OCI-M1 (cell line): ENCODE measurements at places on chromosomes 6 and 20.

GRCh38 chr20:3276680-3277015, 37.7 kb upstream of the SLC4A11 start:
- peak; percentile 78 for DNase-seq

DNA sequence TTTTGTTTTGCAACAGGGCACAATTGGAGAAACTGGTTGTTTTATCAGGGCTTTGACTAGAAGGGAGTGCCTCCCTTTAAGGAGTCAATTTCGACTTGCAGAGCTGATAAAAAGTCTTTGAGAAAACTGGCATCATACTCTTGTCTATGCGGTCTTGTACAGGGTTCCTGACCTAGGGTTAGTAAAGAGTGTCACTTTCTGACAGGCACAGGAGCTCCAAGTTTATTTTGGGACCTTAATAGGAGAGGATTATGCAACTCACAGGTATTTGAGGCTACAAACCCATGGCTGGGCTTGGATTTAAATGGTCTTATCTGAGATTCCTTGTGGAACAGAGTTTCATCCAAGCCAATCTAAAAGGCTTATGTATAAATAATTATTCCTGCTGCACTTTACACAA, 365.4 kb downstream of the HTR1B start:
- no peak for DNase-seq

DNA sequence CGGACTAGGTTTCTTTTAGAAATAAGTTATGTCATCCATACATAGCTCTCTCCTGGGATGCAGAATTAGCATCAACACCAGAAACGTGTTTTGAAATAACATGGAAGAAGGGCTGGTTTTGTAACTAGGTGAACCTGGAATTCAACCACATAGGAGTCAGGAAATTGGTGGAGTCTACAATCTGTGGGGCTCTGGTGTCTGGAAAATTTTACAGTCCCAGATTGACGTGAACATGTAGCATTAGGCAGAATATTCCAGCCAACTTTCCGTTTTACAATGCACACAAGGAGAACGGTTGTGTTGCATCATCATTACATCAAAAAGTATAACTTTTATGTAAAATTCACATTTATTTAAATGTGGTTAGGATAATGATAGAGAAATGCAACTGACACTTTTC, 1.9 kb downstream of the KCNQ5 start:
- DNase-seq: peak; percentile 74

GRCh38 chr6:139482287-139482686, 107.8 kb upstream of the CITED2 start:
- DNase-seq: no peak

DNA sequence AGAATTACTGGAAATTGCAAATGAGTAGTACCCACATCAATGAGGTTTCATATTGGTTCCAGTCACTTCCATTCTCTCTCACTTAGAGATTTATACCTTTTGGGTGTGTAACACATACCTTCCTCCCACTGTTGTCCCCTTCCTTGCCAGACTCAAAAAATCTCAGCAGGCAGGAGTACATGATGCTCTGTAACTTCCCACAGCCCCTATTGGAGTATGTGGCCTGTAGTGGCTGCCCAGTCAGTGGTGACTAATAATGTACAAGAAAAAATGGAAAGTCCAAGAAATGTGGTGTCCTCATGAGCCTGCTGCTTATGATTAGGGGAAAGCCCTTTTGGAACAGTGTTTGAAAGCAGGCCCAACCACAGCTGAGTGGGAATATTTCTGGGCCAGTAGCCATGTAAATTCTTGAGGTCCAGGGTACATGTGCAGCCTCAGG, 312.0 kb downstream of the ZFAND3 start:
- DNase-seq: no peak

DNA sequence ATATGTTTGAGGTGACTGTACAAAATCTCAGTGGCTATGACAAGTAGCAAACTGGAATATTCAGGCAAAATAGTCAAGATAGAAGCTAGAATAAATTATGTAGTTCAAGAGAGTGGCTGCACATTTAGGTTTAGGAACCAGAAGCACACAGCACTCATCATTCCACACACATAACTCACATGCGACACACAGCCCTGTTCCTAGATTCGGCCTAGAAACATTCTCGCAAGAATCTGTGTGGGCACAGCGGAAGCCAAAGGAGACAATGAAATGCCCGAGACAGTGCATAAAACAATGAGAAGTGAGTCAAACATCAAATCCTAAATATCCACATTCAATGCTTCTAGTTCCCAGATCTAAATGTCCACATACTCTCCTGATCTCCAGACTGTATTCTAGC, 9.5 kb upstream of the SUPT3H start:
- no peak for DNase-seq

DNA sequence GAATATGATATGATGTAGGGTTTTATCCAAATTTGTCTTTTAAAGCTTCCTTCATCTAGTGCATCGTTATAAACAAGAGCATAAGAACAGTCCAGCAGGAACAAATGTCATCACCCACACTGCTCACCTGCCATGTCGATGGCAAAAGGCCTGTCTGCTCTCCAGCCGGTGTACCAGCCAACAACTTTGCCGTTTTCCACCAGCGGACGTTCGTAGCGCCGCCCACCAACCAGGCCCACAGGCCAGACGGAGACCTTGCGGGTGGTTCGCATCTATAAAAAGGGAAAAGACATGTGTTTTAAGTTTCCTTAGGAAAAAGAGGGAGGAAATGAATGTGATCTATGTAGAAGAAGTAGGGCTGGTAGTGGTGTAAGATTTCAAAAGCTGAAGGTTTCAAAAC, 62.9 kb downstream of the B3GAT2 start:
- no peak for DNase-seq

GRCh38 chr6:36297051-36297450, 27.2 kb downstream of the PNPLA1 start:
- DNase-seq: no peak

- DNase-seq: no peak
Measured at GRCh38 chr6:155228546-155229166, 35.2 kb upstream of the CLDN20 start.

- no peak for DNase-seq
Measured at GRCh38 chr6:36753671-36754405, 56.2 kb downstream of the RAB44 start.

DNA sequence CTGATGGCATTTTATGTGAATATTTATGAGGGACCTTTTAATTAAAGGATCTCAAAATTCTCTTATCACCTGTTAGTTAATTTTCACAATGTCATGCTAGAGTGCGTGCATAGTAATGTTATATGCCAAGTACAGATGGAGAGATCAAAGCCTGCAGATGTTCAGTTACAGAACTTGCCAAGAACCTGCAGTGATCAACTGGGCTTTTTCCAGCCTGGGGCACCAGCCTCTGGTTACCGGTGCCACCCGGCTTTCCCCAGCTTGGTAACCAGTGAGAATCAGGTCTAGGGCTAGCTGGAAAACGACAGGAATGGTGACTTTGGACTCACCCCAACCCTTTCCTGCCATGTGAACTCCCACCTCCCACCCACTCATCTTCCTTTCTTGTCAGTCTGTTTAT, 91.8 kb downstream of the CAP2 start:
- no peak for DNase-seq

- DNase-seq: no peak
Measured at GRCh38 chr20:50038574-50038991, 55.8 kb downstream of the SNAI1 start.

DNA sequence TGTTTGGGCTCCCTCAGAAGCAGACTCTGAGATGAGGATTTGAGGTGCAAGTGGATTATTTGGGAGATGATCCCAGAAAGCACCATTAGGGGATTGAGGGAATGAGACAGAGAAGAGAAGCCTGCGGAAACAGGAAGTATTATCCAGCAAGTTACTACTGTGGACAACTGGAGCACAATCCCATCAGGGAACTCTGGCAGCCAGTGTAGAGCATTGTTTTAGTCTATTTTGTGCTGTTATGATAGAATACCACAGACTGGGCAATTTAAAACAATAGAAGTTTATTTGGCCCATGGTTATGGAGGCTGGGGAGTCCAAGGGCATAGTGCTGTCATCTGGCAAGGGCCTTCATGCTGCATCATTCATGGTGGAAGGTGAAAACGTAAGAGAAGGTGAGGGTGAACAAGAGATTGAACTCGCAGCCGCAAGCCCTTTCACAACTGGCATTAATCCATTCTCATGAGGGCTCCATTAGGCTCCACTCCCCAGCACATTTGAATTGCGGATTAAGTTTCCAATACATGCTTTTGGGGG, 43.5 kb upstream of the SLC9A8 start:
- no peak for DNase-seq

- DNase-seq: peak; percentile 95
Measured at GRCh38 chr6:20575125-20575524, 40.9 kb downstream of the CDKAL1 start.

DNA sequence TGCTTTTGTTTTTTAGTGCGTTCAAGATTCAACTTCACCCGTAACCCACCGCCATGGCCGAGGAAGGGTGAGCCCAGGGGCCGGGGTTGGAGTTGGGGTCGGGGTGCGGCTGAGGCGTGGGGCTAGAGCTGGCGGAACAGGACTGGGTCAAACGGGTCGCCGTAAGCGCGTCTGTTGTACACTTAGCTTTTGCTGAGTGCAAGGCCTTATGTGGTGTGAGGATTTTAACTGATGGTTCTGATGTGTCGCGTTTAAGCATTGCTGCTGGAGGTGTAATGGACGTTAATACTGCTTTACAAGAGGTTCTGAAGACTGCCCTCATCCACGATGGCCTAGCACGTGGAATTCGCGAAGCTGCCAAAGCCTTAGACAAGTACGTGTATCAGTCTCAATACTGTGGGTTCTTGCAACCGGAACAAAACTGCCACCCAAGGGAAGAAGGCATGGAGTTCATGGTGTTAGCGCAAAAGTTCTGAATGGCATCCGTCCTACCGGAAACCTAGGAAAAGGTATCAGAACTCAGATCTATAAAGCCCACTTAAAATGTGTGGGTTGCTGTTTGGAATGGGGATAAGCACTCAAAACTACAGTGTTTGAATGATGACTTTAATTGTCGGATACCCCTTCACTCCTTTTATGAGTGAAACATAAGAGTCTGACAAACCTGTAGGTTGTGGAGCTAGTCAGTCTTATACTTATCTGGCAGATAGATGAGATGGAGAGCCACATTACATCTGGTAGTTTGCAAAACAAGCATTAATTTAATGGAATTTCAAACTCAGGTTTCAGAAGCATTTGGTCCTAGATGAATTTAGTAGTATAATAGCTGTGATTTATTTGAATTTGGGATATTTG, 574 bp downstream of the RPS12 start:
- peak; percentile 48 for DNase-seq

DNA sequence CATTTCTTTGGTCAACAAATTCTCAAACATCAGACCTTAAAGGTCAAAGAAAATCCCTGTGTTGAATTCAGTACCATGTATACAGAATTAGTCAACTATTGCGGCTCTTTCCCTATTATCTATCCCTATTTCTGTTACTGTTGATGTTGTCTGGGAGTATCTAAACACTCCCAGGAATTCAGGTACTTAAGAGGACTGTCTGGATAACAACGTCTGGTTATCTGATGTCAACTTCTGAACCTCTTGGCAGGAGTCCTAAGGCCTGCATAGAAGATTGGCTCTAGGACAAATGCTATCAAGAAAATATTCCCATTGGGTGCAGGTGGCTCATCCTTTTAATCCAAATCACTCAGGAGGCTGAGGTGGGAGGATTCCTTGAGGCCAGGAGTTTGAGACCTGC, 255.6 kb downstream of the KHDC1L start:
- no peak for DNase-seq

DNA sequence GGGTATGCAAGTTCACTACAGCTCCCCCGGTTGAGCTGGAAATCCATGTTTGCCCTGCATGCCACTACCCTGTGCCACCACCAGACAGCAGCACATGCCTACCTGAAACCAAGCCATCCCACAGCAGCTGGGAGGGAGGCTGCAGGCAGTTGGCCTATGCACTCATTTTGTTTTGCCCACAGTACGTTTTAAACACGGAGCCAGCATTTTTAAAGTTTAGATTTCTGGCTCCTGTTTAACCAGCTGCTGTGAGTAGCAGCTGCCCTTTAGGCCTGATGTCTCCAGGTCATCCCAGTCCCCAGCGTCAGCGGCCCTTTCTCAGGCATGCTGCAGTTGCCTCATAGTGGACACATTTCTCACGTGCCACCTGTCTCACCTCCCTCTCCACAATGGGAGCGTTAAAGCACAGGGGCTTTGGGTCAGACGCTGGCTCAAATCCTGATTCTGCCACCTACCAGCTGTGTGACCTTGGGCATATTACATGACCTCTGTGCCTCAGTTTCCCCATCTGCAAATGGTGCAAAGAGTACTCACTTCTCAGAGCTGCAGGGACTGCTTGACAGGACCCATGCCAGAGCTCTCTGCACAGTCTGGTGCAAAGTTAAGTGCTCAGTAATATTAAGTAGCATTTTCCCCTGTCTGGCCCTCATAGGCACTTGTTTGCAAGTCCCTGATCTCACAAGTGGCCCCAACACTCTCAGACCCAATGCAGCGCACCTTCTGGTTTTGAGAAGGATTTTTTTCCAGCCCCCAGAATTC, 8.2 kb upstream of the UBE2V1 start:
- peak; percentile 62 for DNase-seq

GRCh38 chr6:6919173-6919572, 188.6 kb upstream of the RREB1 start:
- no peak for DNase-seq

DNA sequence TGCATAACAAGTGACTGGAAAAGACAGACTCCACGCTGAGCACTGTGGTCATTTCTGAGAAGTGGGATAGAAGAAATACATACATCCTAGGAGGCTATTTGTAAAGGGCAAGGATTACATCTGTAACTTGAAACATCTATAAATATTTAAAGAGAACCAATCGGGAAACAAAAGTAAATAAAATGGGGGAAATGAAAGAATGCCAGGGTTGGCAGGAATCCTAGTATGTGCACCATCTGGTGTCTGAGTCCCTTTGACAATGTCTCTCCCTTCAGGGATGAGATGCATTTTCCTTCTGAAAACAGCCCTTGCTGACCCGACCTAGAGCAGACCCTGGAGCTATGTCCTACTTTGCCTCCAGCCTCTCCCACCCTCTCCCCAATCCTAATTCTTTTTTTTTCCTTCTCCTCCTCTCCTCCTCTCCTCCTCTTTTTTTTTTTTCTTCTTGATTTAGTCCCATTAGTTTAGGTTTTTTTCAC, 53.2 kb downstream of the VSTM2L start:
- DNase-seq: no peak

- no peak for DNase-seq
Measured at GRCh38 chr6:87200469-87201175, 45.3 kb downstream of the ZNF292 start.

DNA sequence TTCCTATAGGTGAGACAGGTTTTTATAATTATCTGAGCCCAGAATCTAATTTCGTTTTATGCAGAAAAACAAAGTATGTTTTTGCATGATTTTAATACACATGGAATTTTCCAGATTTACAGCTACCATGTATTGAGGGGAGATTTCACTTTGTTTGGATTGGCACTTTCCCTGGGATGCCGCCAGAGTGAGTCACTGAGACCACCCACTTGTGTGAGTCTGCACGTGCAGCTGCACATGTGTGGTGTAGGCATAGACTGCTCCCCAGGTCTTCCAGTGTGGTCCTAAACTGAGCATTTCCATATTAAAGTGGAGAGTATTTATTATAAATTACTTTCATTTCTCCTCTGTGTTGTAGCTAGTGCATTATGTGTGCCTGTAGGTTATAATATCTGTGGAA, 186.8 kb downstream of the UBE3D start:
- DNase-seq: no peak

- no peak for DNase-seq
Measured at GRCh38 chr6:55696501-55696900, 117.5 kb upstream of the HMGCLL1 start.
